Suppressor macrophage treated with lipopolysaccharide for 1 hour (primary cell): ENCODE measurements at places on chromosomes 5 and 9.

DNA sequence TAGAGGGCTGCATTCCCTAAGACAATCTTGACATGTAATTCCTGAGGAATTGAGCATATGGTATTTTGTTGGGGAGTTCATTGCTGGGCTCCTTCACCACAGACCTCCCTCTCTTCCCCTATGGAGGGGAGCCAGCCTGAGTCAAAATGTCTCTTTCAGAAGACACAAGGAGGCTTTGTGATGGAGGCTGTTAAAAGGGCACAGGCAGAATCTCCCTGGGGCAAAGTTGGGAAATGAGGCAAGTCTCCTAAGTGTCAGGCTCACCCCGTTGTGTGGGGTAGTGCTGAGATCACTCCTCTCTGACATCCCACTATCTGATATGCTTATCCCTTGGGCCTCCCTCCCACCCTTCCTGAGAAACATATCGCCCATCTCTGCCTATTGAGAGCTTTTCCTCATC lies 30.6 kb downstream of the GFRA3 start:
- no peak for DNase-seq

DNA sequence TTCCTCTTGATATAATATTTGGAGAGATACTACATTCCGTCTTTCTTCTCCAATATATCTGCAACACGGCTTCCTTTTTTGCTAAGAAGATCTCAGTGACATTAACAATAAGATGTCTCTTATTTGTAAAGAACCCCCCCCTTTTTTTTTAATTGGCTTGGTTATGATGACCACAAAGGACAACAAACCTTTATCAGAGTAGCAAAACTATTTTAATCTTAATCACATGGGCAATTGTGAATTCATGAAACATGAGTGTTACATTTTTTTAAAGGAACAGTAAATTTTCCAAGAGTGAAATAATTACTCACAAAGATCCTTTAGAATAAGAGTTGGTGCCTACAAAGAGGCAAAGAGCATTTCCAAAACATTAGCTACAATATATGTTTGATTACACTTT lies 554.1 kb downstream of the MAT2B start:
- DNase-seq: no peak

GRCh38 chr5:20833081-20833627 lies 845.2 kb upstream of the CDH18 start:
- DNase-seq: no peak

DNA sequence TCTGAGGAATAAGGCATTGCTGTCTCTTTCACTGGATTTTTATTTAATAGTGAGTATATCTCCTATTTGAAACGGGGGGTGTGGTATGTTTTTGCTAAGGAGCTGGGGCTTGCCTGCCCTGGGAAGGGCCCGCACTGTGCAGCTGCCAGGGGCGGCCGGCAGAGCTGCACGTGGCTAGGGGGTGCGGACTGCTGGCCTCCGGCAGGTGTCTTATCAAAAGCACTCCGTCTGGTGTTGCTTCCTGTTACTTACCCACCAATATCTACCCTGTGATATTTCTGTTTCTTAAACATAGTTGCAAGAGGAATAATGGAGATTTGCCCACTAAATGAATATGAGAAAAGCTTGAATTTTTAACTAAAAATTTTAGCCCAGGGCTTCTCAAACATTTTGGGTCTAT lies 232.0 kb downstream of the IRX1 start:
- DNase-seq: no peak

- no peak for DNase-seq
Measured at GRCh38 chr5:125722550-125722949, 700.7 kb upstream of the GRAMD2B start.

- DNase-seq: no peak
Measured at GRCh38 chr5:59086024-59086423, 503.1 kb downstream of the RAB3C start.

GRCh38 chr5:142922223-142922952 lies 152.2 kb downstream of the ARHGAP26 start:
- peak; percentile 80 for DNase-seq

DNA sequence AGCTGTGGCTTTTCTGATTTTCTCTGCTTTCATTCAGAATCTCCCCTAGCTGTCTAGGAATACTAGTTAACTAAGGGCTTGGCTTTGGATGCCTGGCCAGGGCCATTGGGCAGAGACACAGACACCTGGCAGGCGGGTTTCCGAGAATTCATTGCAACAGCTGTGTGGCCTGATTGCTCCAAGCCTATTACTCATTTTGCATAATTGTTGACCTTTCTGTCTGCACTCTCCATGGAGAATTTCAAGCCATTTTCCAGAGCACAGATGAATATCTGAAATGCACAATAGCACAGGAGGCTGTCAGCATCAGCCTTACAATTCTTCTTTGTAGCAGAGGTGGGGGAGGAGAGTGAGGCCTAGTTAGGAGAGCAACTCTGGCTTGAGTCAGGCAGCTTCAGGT lies 310.5 kb downstream of the DMAC1 start:
- no peak for DNase-seq

- DNase-seq: no peak
Measured at GRCh38 chr9:121990600-121991306, 102.4 kb downstream of the TTLL11 start.

DNA sequence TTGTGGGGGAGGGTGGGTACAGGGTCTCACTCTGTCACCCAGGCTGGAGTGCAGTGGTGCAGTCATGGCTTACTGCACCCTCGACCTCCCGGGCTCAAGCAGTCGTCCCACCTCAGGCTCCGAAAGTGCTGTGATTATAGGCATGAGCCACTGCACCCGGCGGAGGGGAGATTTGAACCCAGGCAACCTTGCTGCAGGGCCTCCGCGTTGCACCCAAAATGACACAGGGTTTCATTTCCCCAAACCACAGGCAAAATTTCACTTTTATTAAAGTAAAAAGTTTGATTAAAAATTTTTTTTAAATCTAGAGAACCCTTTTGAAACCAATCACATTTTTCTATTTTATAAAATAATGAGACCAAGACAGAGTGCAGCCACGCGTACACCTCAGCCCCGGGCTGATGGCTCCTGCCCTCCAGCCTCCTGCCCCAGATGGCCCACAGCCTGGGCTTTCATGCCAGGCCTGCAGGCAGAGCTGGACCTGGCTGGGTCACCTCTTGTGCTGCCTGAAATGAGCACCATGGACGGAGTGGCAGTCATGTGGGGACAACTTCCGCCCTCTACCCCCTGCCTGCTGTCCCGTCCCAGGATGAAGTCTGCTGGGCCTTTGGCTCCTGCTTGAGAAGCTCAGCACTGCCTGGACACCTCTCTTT lies 30.5 kb downstream of the USP20 start:
- no peak for DNase-seq

GRCh38 chr9:16207161-16207560 lies 654.3 kb downstream of the CCDC171 start:
- DNase-seq: no peak

- DNase-seq: peak; percentile 97
Measured at GRCh38 chr5:1479581-1480188, 34.4 kb upstream of the SLC6A3 start.

GRCh38 chr5:168847511-168848073 lies 268.4 kb upstream of the PANK3 start:
- DNase-seq: no peak

DNA sequence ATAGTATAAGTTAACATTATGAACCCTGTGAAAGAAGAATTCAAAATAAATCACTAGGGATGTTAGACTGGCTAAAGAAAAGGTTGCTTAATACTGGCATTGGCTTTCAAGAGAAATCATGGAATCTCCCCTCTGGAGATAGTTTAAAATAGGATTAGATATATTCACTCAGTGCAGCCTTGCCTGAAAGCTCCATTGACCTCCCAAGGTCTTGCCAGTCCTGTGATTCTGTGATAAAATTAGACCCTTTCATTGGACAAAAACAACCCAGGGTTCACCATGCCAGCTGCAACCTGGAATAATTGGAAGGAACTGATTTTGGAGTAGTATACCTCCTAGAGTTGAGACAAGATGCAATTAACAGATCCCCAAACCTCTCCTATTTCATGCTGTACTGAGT lies 588.1 kb upstream of the MEF2C start:
- no peak for DNase-seq

DNA sequence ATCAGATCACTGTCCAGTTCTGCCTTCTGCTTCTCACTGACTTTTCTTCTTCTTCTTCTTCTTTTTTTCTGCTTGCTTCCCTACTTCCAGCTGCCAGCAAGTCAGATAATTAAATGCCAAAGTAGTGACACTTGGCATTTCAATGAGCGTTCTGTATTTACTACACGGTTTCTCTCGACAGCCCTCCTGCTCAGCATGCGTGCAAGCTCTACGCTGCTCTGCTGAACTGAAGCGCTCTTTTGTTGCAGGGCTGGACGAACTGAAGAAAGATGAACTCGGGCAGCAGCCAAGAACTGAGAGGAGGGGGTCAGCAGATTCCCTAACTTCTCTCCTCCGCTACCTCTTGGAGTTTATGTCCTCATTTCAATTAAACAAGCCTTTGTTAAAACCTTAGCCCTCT lies 319.1 kb downstream of the GLIS3 start:
- no peak for DNase-seq

DNA sequence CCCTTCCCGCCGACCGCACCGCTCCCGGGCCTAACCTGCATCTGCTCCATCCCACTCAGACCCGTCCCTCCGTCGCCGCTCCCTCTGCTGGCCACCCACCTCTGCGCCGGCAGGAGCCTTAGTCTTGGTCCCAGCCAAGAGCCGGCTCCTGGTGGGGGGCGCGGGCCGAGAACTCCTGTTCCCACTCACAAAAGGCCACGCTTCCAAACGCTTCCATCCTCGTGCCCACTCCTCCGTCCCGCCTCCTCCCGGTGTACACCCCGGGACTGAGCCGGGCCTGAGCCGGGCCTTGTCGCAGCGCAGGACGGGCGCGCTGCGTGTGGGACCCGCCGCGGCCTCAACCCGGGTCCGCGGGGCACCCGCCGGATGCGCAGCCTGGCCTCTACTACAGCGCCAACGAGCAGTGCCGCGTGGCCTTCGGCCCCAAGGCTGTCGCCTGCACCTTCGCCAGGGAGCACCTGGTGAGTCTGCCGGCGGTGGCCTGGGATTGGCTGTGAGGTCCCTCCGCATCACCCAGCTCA lies 7.5 kb downstream of the ADAMTS13 start:
- DNase-seq: no peak

DNA sequence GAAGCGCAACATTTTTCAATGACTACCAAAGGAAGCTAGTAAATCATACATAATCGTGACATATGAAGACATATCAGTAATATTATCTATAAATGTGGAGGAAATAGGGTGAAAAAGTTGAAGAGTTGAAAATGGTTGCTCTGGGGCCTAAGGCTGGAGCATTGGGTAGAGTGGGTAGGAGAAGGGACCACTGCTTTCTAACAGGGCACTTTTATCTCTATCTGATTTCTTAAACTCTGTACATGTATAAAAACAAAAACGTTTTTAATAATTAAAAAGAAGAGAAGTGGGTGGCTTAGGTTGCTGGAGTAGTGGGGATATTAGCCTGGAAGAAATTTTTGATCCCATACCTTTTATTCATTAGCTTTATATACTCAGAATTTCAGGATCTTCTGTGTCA lies 44.2 kb upstream of the ITGA1 start:
- no peak for DNase-seq

DNA sequence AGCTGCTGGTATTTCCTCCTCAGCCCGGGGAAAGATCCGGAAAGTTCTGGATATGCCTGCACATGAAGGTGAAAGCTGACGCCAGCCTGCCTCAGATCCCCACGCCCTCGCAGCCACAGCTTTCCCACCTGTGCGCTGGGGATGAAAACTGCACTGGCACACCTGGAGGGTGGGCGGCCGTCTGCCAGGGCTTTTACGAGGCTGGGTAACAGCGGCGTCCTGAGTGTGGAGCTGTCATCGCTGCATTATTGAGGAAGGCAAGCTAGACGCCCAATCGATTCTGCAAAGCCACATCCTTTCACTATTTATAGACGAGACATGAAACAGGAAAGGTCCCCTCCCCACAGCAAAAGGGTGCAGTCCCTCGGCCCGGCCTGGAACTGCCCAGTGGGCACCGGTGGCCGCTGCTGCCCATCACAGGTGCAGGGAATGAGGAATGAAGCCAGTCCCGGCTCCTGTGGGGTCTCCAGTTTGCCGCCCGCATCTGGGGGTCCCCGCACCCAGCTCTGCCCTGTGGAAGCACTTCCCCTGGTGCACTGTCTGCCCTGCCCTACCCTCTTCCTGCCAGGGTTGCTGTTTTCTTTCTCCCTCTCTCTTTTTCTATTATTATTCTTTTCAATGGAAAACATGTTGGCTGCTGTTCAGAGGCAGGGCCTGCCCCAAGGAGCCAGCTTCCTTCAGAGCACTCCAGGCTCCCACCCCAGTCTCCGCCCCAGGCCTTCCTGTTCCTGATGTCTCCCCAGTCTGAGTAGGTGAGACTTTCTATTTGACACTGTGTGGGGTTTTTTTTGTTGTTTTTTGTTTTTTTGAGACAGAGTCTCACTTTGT lies 7.0 kb downstream of the NOTCH1 start:
- peak; percentile 40 for DNase-seq

DNA sequence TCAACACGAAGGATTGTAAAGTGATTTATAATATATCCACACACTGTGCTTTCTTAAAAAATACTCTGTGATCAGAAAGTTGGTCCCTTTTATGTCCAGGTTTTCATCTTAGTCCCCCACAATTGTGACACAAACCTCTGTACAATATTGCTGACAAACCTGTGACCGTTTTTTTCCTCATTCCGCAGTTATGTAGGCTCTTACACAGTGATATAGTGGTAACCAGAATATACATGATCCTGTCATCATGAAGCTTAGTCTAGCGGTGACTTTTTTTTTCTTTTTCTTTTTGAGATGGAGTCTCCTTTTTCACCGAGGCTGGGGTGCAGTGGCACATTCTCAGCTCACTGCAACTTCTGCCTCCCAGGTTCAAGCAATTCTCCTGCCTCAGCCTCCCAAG lies 8.7 kb downstream of the ANP32B start:
- DNase-seq: no peak

GRCh38 chr5:159641371-159642039 lies 274.8 kb upstream of the ADRA1B start:
- DNase-seq: no peak

DNA sequence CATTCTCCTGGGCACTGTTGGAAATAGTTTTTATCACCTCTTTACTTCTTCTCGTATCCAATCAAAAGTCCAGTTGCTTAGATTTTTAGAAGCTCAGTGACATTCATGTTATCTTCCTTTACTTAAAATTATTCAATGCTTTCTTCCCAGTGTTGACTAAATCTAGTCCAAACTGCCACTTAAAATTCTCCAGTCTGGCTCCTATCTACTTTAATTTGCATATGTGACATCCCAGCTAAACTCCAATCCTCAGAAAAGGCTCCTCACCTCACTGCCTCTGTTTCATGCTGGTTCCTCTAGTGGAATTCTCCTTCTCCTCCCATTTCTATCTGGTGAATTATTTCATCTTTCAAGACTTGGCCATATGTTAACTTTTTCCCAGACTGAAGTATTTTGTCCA lies 1238.7 kb upstream of the WWC1 start:
- DNase-seq: no peak
